ENCODE measurements at places on chromosomes 5 and 9.

DNA sequence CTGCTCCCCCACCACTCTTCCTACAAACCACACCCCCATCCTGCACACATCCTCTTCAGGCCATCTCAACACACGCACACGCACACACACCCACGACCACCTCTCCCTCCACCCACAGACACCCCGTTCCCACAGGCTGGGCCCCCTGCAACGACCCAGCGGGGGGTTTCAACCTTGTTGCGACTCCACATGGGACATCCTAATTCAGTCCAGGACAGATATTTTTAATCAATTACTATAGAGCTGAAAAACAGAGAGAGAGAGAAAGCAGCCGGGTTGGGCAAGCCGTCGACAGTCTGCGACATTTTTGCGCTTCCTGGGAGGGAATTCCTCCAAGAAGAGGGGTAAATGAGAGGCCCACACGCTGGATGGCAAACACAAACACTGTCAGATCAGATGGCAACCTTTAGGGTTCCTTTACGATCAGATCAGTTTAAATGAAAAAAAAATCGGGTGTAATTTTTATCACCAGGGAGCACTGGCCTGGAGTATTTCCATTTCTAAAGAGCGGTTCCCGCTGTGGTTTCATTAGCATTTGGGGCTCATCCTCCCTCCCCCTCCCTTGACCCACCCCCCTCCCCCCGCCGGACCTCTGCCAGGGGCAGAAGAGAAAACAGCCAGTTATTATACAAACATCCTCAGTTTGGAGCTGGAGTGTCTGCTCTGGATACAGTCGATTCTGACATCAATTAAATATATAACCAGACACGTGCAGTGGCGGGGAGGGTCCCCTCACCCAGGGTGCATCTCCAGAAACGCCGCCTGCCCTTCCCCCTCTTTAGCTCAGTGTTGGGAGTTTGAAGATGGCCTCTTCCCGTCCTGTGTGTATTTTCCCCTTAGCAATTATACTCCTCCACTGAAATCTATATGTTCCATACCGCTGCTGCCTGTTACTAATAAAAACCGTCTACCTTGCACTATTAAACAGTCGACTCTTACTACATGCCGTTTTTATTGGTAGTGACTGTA, 2.3 kb upstream of the IRX2 start:
- DNase-seq = no peak

DNA sequence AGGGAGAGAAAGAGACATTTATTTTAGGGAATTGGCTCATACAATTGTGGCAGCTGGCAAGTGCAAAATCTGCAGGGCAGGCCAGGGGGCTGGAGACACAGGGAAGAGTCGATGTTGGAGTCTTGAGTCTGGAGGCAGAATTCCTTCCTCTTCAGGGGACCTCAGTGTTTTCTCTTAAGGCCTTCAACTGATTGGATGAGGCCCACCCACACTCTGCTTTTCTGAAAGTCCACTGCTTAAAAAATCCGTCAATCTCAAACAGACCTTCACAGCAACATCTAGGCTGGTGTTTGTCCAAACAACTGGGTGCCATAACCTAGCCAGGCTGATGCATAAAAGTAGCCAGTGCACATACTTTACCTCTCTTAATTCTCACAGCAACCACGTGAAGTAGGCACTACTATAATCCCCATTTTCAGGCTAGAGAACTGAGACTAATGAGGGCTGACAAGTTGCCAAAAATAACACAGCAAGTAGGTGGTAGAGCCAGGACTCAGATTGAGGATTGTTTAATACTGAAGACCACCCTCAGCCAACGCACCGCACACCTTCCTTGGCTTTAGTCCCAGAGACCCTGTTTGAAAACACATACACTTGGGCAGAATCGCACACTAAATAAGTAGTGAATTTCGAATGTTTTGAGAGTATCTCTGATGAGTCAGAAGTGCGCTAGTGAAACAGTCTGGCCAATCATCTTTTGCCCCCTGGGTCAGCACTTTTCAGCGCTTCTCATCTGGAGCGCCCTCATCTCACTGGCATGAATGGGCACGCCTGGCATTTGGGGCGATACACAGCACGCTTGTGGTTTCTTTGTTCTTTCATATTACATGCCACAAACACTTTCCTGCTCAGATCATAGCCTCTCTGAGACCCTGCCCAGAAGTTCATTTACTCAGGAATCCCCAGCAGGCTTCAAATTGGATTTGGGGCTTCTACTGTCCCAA, 591.4 kb downstream of the CCDC171 start:
- DNase-seq = no peak

DNA sequence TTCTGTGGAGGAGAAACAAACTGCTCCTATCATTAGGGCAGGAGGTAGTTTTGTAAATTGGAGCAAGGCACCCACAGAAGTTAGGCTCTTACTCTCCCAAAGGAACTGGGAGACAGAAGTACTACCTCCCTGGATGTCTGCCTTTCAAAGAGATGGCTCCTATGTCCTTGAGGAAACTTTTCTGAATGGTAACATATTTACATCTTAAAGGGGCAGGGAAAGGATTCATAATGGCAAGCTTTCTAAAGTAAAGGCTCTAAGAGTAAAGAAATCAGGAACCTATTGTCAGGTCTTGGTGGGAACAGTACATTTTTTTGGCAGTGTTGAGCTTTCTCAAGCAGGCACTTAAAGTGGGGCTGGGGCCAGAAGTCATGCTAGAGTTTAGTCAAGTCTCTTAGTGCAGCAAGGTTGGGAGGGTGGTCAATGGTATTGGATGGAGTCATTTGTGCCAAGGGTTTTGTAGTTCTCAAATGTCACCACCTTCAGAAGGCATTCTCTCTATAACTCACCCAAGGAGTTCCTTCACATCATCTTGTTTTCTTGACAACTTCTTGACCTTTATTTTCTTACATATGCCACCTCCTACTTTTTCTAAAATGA, 26.3 kb upstream of the NDFIP1 start:
- no peak for DNase-seq

DNA sequence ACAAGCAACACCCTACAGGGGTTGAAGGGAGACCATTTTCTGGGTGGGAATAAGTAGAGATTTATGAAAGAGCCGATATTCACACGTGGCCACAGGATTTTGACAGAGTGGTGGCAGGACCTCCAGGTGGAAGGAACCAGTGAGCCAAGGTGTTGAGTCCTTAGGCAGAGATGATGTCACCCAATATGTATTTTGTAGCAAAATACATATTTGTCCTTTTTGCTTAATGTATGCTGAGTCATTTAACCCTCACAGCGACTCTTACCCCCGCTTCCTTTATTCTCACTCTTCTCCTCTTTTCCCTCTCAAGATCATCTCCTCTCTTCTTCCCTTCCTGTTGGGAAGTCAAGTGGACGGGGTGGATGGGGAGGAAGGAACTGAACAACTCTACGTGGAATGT, 215.7 kb upstream of the S1PR3 start:
- DNase-seq = no peak

- no peak for DNase-seq
Measured at GRCh38 chr9:132168347-132168746, 6.5 kb downstream of the NTNG2 start.

GRCh38 chr5:98424681-98425450, 348.6 kb upstream of the RGMB start:
- no peak for DNase-seq

DNA sequence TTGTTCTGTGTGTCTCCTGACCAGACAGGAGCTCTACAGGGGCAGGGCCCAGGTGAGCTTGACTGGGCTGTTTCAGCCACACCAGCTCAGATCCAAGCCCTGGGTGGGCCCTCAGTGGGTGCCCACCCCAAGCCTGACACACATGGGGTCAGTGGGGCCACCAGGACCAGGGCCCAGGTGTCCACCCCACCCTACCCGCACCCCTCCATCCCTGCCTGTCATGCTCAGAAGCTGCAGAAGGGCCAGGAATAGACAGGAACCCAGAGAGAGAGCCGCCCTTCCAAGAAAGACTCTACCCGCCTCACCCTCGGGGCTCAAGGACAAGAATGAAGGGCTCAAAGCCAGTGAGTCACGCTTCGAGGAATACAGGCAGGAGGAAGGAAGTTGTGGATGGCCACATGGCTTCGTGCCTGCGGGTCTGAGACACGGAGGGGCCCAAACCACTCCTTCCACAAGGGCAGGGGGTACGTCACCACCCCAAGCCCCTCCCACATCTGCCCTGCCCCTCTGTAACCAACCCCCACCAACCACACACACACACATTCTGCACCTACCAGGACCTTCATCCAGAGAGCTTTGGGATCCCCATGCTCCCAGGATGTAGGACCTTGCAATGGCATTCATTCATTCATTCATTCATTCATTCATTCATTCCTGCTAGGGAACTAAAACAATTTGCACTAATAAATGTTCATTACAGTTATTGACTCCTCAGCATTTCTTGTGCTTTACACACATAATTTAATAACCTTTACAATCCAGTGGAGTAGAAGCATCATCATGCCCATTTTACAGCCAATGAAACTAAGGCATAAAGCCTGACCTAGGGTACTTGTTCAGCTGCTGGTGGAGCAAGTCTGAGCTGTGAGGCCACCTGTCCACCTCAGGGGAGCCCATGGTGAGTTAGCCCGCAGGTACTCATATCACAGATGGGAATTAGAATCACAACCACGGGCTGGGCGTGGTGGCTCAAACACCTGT, 55.9 kb upstream of the STXBP1 start:
- no peak for DNase-seq

DNA sequence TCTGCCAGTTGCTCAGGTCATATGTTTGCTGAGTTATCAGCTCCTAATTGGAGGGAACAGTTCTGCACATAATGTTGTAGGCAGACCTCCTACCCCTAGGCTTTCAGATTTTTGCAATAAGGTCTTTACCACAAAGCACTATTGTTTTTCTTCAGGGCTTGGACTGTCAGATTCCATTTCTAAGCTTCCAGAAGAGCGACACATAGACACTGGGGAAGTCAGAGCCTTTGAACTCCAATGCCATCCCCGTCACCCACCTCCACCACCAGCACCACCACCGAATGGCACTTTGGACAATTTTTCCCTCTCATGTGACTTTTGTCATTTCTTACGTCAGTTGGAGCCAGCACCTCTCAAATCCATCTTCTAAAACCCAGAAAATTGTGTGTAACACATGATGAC, 28.3 kb upstream of the SPRY4 start:
- DNase-seq = no peak

GRCh38 chr9:36208521-36209253, 18.0 kb downstream of the CLTA start:
- no peak for DNase-seq

DNA sequence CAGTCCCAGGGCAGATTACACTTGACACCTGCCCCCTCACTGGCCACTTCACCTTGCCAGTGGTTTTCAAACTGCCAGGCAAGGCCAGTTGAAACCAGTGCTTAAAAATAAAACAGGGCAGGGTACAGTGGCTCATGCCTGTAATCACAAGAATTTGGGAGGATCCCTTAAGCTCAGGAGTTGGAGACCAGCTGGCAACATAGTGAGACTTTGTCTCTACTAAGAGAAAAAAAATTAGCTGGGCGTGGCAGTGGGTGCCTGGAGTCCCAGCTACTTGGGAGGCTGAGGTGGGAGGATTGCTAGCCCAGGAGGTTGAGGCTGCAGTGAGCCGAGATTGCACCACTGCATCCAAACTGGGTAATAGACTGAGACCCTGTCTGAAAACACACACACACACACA, 58.1 kb downstream of the ROPN1L start:
- no peak for DNase-seq

DNA sequence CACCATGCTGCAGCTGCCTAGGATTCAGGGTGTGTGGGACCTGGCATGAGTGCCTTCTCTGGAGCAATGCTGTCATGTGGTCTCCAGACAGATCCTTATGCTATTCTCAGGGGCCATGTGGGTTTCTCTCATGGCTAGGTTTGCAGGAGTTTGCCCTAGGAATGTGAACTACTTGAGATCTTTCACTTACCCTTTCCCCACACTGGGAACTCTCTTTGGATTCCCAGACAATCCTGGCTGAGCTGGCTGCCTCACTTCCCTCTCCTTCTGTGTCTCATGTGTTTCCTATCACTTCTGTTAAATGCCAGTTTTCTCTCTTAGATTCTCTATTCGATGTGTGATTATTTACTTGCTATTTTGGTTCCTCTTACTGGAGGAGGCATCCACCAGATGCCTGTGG, 270.2 kb upstream of the RASA1 start:
- no peak for DNase-seq

DNA sequence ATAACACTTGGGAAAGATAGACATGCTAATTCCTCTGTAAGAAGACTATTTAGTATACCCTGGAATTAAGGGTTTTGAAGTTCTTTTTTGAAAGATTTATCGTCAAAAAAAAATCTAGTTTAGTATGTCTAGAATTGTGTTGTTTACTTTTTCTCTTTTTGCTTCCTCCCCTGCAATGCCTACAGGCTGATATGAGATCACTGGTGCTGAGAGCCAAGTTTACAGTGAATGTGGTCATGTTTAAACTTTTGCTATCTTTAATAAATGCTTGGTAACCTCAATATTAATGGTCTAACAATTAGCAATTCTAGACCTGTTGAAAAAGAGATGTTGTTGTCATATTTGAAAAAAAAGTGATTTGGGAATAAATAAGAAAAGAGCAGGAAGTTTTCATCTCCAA, 86.1 kb downstream of the CWC27 start:
- no peak for DNase-seq

DNA sequence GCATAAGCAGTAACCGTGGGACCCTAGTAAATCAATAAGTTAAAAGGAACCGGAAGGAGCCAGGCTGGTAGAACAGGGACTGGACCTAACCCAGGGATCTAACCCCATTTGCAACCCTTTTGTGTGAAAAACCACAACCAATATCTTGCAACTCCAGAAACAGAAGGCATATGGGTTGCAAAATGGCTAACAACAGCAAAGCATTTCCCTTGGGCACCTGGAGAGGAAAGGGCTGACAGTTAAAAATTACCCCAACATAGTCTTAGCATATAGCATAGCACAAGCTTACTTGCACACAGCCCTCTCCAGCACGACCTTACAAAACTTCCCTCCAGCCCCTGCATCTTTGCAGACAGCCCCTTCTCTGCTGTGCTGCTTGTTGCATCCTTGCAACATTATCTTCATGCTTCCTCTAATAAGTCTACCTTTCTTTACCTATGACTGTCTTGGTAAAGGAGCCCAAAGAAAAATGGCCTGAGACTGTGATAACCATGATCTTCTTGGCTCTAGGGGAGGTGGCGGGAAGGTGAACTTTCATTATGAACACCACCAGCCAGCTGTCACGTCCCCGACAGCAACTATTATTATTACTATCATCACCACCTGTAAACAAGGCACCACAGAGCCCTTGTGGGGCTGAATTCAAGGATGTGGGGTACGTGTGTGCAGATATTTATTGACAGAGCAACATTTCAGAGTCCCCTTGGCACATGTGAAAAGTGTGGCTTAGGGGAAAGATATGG, 49.8 kb downstream of the PRRC1 start:
- no peak for DNase-seq

GRCh38 chr9:35852876-35853865, 17.0 kb downstream of the OR13J1 start:
- no peak for DNase-seq

GRCh38 chr5:189486-189885, 1.8 kb upstream of the LRRC14B start:
- no peak for DNase-seq

- DNase-seq = no peak
Measured at GRCh38 chr5:78268356-78268755, 26.1 kb downstream of the AP3B1 start.

DNA sequence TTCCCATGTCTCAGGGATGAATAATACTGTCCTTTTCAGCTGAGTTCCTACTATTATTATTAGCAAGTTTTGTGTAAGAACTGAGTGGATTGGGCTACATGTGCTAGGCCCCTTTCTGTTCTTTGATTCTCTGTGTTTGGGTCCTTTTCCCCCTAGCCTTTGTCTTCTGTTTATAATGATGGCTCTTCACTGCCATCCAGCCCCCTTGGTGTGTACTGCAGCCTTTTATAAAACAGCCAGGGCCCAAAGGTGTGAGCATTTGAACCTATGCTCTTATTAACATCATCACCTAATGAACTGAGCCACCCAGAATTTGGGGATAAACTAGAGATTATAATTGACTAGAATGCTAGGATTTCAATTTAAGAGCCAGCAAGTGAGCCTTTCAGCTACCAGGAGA, 52.6 kb downstream of the PLAC8L1 start:
- no peak for DNase-seq

Measured in hypothalamus (tissue), 51 donors.